ENCODE measurements at places on chromosomes 1 and 21.

DNA sequence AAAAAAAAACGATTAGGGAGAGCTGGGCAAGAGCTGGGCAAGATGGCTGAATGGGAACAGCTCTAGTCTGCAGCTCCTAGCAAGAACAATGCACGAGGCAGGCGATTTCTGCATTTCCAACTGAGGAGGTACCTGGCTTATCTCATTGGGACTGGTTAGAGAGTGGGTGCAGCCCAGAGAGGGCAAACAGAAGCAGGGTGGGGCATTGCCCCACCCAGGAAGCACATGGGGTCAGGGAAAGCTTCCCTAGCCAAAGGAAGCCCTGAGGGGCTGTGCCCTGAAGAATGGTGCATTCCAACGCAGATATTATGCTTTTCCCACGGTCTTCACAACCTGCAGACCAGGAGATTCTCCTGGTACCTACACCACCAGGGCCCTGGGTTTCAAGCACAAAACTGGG lies 251.6 kb downstream of the GPATCH2 start:
- no peak for DNase-seq

GRCh38 chr1:117034791-117035290 lies 25.3 kb upstream of the TTF2 start:
- DNase-seq, result no peak

GRCh38 chr1:37309574-37309973 lies 164.8 kb upstream of the ZC3H12A start:
- no peak for DNase-seq

- no peak for DNase-seq
These were observed 2.4 kb upstream of the PDXK start for GRCh38 chr21:43716376-43717165.

GRCh38 chr1:189821833-189822232 lies 655.8 kb downstream of the BRINP3 start:
- DNase-seq, result no peak

DNA sequence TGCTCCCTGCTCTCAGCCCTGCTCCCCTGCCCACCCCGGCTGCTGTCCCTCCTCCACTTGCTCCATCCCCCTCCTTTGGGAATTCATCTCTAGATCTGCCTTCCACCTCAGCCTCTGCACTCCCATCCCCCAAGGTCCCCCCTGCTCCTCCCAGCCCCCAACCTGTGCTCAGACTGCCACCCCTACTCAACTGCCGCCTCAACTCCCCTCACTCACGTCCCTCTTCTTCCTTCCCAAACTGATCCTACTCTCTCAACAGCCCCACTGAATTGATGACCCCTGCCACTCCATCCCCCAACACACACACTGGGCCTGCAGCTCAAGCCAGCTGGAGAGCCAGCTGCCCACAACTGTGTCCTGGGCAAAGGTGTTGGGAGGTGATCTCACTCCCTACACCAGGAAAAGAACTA lies 15.8 kb upstream of the ETV3L start:
- no peak for DNase-seq

- no peak for DNase-seq
These were observed 62.9 kb downstream of the RIPK4 start for GRCh38 chr21:41703857-41704501.

- no peak for DNase-seq
These were observed 38.8 kb downstream of the NGF start for GRCh38 chr1:115299266-115299665.

GRCh38 chr1:29506678-29507225 lies 270.4 kb downstream of the PTPRU start:
- no peak for DNase-seq

GRCh38 chr1:34332996-34333395 lies 156.3 kb downstream of the C1orf94 start:
- no peak for DNase-seq

DNA sequence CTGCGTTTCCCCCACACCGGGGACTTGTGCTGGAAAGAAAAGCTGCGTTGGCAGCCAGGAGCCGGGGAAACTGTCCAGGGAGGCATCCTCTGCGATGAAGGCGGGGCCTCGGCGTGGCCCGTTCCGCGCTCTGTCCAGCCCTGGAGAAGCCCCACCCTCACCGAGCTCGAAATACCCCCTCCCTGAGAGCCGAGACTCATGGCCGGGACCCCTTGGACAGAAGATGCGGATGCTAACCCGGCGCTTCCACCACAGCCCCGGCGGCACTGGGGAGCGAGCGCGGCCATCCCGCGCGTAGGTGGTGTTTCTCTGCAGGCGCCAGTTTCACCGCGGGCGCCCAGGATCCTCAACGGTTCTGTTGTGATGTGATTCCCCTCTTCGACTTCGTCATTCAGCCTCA lies 31.6 kb downstream of the PDE9A start:
- no peak for DNase-seq

DNA sequence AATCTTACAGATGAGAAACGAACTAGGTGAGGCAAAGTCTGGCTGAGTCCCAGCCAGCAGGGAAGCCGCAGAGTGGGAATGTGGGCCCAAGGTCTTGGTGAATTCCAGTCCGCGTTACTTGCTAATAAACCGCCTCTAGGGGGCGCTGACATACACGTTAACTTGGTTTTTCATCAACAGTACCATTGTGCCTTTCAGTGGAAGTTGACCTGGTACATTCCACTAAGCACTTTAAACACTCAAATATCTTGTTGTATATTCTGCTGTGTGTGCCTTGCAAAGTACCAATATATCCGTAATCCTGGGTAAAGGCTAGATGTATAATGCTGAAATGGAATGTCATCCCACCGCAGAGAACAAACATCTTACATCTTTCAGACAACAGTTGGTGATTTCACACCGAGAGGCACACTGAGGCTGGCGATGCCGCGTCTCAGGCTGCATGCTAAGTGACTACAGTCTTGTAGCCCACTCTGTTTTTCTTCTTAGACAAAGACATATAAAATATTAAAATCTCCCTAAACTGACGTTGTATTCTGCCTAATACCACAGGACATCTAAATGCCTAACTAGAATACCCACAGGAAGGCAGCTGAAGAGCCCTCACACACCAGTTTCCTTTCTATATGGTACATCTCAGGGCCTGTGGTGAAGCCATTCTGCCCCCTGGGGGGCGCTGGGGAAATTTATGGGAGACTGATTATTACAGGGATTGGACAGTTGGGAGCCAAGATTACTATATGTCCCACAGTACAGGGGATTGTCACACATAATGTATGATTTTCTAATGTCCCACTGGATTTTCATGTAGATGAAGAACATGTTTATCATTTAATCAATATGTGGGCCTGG lies 49.2 kb upstream of the C1orf198 start:
- peak; percentile 17 for DNase-seq

DNA sequence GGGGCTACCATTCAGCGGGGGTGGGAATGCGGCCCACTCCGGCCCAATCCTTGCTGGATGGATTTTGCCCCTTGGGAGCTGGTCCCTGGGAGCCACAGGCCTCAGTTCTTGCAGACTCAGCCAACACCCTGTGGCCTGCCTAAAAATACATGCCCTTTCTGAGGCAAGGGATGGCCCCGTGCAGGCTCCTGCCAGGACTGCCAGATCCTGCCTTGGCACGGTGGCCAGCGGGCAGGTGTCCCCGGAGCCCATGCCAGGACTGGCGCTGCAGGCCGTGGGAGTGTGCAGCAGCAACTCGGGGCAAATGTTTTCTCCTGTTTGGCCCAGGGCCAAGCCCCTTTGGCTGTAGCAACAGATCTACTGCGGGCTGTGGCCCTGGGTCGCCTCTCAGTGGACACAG lies 1.6 kb upstream of the PANK4 start:
- DNase-seq, result no peak

GRCh38 chr1:220356981-220357850 lies 85.0 kb upstream of the RAB3GAP2 start:
- no peak for DNase-seq

DNA sequence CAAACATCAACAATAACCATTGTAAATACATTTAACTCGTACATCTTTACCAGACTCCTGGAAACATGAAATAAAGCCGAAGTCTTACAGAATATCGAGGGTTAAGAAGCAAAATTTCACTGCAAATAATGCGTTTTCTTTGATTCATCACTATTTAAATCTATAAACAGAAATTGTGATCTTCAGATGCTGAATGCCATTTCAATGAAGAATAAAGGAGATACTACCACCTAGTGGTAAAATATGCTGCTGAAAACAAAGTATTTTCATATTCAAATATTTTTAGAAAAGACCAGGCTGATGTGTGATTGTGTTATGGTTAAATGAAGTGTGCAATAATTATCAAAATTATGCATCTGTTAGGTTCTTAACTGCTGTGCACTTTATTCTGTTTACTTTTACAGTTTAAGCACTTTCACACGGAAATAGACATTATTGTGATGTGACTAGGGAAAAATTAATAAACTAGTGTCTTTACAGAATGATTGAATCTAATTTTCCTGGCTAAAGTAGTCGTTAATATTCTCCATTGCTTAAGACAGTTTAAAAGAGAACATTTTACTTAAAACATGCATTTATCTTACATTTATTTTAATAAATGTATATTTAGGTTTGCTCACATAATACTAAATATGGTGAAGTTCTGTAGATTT lies 1093.1 kb downstream of the MRPL39 start:
- no peak for DNase-seq

- DNase-seq, result peak; percentile 28
These were observed 3.3 kb downstream of the RSRP1 start for GRCh38 chr1:25243907-25244306.

DNA sequence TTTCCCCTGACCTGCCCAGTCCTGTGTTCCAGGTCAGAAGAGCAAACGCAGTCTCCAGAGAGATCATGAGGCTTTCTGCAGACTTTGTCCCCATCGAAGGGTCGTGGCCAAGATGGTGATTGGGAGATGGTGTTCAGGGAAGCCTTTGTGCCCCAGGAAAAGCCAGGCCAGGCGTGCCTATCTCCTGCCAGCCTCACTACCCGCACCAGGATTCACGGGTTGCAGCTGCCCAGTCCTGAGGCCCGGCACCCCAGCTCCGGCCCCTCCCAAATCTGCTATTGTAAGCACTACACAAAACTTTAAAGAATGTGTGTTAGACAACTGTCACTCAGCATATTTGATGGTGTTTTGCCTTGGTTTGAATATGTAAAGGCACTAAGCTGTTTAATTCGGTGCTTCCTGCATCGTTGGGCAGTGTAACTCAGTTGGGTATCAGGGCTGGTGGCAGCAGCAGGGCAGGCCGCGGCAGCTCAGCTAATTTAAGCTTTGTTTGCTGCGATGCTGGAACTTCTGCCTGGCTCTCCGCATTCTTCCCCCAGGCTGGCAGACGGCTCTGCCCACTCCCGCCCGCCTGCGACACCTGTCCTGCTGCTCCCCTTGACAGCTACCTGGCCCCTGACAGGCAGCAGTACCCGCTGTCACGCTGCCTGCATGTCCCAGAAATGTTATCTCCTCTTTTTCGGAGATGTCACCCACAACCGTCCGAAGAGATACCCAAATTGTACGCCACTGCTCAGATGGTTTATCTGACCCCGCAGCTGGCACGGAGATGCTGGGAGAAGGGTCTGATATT lies 209.0 kb upstream of the VAMP3 start:
- DNase-seq, result no peak

- no peak for DNase-seq
These were observed 895.0 kb upstream of the B3GALT2 start for GRCh38 chr1:194081444-194081843.

DNA sequence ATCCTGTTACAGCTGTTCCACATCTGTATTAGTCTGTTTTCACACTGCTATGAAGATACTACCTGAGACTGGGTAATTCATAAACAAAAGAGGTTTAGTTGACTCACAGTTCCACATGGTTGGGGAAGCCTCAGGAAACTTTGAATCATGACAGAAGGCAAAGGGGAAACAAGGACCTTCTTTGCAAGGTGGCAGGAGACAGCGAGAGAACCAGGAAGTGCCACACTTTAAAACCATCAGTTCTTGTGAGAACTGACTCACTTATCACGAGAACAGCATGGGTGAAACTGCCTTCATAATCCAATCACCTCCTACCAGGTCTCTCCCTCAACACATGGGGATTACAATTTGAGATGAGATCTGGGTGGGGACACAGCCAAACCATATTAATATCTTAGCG lies 110.3 kb upstream of the TRABD2B start:
- no peak for DNase-seq

- DNase-seq, result no peak
These were observed at the start of gene EFNA1 for GRCh38 chr1:155127105-155127966. TSS of gene EFNA1 (plus strand) at chr1:155127876. CDS start at chr1:155127978, 102 bp downstream.

DNA sequence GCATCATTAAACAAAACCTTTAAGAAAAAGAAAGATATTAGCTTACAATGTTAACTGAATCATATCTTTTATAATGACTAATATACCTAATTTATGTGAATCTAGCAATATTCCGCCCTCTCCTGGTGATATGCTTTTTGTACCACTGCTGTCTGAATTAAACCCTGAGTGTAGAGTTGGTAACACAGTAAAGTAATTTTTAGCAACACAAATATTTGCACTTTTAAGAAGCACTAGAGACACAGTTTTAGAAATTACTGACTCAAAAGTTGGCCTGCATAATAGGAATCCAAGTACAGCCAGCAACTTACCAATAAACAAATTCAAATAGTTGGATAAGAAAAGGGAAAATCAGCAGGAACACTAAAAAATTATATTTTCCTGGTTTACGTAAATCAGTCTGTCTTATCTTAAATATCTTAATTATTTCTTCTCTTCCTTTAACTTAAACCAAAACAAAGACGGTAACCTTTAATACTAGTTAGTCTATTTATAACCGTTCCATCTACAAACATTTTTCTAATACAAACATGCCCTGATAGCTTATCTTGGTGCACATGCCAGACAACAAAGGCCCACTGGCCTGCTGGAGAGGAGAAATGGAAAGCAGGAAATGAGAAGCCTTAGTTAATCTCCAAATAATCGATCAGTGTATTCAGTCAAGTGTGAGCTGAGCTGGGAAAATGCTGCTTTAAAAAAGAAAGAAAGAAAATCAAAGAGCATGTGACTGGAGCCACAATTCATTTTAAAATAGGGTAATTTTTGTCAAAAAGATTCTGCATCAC lies 246.0 kb downstream of the RERE start:
- no peak for DNase-seq

- no peak for DNase-seq
These were observed 543 bp downstream of the ABCB10 start for GRCh38 chr1:229557913-229558414.

DNA sequence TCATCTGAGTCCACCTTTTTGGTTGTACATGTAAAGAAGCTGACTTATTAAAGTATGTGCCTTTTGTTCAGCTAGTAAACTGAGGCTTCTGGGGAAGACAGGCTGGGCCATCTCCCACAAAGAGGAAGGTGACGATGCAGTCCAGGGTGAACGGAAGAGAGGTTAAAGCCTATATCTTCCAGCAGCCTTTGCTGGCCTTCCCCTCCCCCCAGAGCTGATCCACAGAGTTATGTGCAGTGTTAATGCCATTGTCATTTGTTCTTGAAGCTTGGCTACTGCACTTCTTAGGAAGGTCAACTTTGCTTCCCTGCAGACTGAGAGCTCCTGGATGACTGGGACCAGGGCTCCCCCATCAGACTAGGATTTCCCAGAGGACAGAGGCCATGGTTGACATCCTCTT lies 2.2 kb downstream of the SLC30A2 start:
- no peak for DNase-seq

Data from HL-60 (cell line).